ENCODE measurements at places on chromosomes 13 and 19.
A peak's percentile ranks its signal among the peaks of the same experiment; 100 is the strongest.

- no peak for DNase-seq
These were observed 168.1 kb upstream of the SOX21 start for GRCh38 chr13:94880463-94880862.

- DNase-seq, result no peak
These were observed 4.2 kb downstream of the GATAD2A start for GRCh38 chr19:19409631-19410030.

- DNase-seq, result no peak
These were observed 6.2 kb upstream of the PGLS start for GRCh38 chr19:17505223-17505622.

DNA sequence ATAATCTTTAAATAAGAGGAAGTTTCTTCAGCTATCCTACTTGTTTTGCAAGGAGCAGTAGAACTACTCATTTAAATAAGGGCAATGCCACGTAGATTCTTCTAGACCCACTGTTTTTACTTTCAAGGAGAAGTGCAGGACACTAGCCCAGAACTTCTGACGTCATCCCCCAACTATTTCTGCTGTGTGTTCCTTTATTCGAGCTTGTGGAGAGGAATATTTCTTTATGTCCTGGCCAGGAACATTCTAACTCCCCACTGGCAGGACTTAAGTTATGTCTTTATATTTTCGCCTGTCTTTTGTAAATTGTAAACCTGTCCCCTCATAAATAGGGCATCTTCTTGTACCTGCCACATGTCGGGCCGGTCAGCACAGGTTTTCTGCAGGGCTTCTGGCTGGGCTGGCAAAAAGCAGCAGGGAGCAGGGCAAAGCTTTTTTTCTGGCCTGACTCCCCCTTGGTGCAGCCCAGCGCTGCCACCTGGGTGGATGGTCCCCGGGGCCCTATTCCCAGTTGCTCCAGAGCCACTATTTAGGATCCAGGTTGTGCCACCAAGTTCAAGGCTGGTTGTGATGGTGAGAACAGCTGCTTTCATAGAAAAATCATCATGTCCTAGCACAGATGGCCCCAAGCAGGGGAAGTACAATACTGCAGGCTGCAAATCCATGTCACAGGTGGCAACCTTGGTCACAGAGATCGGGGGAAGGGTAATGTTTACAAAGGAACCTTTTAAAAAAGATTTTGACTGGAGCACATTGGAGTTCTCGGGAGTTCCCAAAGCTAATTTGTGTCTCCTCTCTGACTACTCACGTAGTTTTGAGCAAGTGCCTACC, 1.8 kb downstream of the MBNL2 start:
- no peak for DNase-seq

- DNase-seq, result no peak
These were observed 574.5 kb downstream of the UQCRFS1 start for GRCh38 chr19:28638445-28638844.

GRCh38 chr19:19657397-19657783, 6.1 kb downstream of the ATP13A1 start:
- DNase-seq, result no peak

- peak; percentile 73 for DNase-seq
These were observed 161.5 kb downstream of the KATNAL1 start for GRCh38 chr13:30145709-30146367.

- no peak for DNase-seq
These were observed 1.6 kb upstream of the CFAP97D2 start for GRCh38 chr13:114177245-114178010.

GRCh38 chr19:12749938-12750521, 1.6 kb upstream of the BEST2 start:
- DNase-seq, result no peak

DNA sequence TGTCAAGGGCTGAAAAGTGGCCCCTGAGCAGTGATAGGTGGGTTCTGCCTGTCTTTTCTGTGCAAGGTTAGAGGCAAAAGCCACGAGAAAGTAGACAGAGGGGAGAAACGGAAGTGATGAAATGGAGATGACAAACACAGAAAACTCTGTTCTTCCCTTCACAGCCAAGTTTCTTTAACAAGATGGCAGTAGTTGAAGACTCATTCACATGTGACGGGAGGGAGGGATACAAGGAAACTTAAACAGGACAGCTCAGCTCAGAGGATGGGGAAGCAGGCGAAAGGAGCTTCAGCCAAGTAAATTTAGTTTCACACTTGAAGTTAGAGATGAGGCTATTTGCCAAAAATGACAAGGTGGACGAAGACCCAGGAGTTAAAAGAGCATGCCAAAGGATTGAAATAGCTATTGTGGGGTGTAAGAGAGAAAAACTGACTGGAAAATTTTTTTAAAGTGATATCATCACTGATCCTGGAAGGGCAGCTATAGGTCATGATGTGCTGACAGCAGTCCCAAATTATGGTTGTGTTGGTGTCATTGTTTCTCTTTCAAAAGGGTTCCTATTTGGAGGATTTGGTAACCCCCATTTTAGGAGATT, 347.9 kb downstream of the EFNB2 start:
- DNase-seq, result no peak

- DNase-seq, result no peak
These were observed 91.8 kb downstream of the WTIP start for GRCh38 chr19:34573226-34573864.

GRCh38 chr13:113782472-113782871, 23.4 kb downstream of the TMEM255B start:
- no peak for DNase-seq

- DNase-seq, result no peak
These were observed 126.9 kb downstream of the SIPA1L3 start for GRCh38 chr19:38033658-38034491.

- DNase-seq, result no peak
These were observed 2.1 kb upstream of the MLNR start for GRCh38 chr13:49217962-49218492.

DNA sequence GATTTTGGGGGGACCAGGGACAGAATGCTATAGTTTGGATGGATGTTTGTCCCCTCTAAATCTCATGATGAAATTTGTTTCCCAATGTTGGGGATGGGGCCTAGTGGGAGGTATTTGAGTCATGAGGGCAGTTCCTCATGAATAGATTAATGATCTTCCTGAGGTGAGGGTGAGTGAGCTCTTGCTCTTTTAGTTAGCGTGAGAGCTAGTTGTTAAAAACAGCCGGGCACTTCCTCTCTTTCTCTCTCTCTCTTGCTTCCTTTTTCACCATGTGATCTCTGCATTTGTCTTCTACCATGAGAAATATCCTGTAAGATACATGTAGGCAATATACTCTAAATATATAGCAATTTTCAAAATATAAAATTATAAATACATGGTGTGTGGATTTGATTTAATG, 290.8 kb upstream of the PCDH9 start:
- DNase-seq, result no peak

Measured in stimulated activated CD4-positive, alpha-beta T cell treated with anti-CD3 and anti-CD28 coated beads, Interleukin-1b, Interleukin-23, amount 100 ng/mL, for 48 hours (primary cell).